ENCODE measurements at places on chromosomes 7 and 10.
A peak's percentile ranks its signal among the peaks of the same experiment; 100 is the strongest.

GRCh38 chr10:50592961-50593418 lies 30.8 kb downstream of the SGMS1 start:
- DNase-seq = no peak

DNA sequence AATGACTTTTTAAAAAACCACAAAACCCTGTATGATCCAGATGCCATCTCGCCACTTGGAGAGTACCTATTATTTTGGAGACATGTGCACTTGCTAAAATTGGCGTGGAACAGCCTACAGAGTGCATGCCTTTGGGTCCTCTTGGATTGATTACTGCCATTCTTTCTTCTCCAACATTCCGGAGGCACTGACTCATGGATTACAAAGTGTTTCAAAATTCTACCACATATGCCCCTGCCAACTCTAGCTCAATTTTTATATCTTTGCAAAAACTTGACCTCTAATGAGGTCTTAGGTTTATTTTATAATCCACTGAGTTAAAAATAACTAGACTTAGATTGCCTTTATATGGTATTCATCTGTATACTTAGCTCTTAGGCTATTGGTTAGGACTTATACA lies 55.8 kb upstream of the KIF5B start:
- no peak for DNase-seq

DNA sequence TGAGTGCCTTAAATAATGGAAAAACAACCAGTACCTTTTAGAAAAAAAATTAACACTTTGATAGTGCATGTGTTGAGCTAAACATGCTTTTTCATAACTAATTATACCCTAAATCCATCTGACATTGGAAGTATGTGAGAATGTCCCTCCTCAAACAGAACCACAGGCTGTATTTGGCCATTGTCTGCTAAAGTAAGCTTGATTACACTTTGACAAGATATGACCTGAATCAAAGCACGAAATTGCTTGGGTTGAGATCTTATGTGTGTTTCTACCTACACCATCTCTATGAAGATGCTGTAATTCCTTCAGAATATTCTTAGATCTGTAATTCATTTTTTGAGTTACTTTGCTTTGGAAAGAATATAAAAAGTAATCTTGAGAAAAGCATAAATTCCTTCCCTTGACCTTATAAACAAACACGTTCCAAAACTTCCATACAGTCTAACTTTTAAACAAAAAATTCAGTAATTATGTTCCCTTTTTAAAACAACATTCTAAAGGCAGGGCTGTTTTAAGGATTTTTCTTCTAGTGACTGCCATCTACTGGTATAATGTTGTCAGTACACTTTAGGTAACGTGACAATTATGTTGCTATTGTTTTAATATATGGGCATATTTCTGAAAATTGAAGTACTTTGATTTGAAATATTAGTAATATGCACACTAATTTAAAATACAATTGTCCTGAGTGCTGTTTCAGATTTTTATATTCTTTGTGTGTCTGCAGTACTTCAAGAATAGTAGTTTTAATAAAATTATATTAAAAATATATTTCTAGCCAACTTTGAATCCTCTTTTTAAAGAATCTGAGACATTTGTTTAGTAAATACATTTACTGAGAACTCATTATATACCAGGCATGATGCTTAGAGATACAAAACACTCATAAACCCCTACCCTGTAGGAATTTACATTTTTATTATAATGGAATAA lies 20.9 kb downstream of the CD36 start:
- DNase-seq = no peak

DNA sequence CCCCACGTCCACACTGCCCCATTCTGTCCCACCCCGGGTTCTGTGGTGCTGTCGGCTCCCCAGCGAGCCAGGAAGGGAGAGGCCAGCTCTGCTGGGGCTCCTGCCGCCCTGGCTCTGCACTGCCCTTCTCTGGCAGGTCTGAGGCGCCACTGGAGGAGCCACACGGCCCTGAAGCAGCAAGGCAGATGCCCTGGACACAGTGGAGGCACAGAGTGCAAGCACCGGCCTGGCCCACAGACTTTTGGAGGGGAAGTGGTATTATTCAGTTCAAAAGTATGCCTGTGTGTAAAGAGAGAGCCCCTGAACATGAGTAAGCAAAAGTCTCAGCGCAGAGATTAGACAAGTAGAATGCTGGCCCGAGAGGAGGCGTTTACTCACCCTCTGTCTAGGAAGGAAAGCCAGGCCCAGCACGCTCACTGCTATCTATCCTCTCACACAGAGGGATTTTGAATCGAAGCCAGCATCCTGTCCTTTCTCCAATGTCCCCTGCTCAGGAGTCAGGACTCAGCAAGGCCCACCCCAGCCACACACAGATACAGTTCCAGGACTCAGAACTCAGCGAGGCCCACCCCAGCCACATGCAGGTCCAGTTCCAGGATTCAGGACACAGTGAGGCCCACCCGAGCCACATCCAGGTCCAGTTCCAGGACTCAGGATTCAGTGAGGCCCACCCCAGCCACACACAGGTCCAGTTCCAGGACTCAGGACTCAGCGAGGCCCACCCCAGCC lies 115.0 kb downstream of the EGFR start:
- no peak for DNase-seq

GRCh38 chr7:20439416-20440185 lies 108.9 kb downstream of the ITGB8 start:
- no peak for DNase-seq

GRCh38 chr7:17301471-17302456 lies 3.3 kb downstream of the AHR start:
- no peak for DNase-seq

- DNase-seq = no peak
Measured at GRCh38 chr10:61112771-61113170, 168.8 kb upstream of the RHOBTB1 start.

GRCh38 chr7:136956232-136956631 lies 87.8 kb downstream of the CHRM2 start:
- DNase-seq = no peak

GRCh38 chr7:105689067-105689819 lies 108.0 kb upstream of the EFCAB10 start:
- no peak for DNase-seq

GRCh38 chr7:90536449-90536848 lies 59.7 kb upstream of the CDK14 start:
- DNase-seq = peak; percentile 1

GRCh38 chr7:5173496-5173895 lies 16.5 kb upstream of the WIPI2 start:
- no peak for DNase-seq

GRCh38 chr10:132516771-132517725 lies 20.5 kb upstream of the INPP5A start:
- no peak for DNase-seq

DNA sequence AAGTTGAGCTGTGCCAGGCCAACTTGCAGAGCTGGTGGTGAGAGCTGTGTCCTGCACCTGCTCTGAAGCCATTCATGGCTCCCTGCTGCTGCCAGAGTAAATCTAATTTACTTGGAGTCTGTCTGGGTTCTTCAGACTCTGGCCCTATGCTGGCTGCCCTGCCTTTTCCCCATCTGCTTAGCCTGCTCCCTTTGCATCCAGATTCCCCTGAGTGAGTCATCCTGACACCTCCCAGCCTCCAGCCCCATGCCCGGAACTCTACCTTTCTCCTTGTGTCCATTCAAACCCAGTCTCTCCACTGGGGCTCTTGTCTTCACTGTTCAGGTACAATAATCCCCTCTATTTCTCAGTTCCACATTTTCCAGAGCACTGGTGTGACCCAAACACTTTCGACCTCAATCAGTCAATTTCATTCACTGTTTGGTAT lies 434.4 kb upstream of the ZMIZ1 start:
- DNase-seq = no peak

DNA sequence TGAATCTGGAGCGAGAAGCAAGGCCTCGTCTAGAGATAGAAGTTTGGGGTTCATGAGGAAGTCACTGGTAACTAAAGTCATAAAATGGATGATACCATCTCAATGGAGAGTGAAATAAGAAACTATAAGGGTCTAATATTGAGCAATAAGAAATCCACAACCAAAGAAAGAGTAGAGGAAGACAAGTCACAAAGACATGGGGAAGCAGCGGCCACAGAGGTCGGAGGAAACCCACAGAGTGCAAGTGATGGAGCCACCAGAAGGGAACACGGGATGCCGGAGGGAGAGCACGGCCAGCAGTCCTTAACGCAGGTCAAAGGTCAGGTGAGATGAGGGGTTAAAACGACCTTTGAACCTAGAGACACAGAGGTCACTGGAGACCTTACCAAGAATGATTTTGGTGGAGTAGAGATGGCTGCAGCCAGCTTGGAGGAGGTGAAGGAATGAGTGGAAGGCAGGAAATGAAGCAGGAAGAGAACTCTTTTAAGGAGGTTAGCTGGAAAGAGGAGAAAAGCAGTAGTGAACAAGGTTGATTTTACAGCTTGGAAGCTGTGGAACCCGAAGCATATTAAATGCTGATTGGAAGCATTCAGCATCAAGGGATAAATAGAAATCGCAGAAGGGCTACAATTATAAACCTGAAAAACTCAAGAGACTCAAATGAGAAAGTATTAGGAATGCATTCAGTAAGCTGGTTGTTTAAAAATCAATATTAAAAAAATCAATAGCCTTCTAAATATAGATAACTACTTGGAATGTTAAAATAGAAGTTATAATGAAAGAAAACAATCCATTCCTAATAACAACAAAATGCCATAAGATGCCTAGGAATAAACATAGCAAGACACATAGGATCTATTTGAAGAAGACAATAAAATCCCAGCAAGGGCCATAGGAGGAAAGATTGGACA lies 93.7 kb downstream of the SVOPL start:
- no peak for DNase-seq

DNA sequence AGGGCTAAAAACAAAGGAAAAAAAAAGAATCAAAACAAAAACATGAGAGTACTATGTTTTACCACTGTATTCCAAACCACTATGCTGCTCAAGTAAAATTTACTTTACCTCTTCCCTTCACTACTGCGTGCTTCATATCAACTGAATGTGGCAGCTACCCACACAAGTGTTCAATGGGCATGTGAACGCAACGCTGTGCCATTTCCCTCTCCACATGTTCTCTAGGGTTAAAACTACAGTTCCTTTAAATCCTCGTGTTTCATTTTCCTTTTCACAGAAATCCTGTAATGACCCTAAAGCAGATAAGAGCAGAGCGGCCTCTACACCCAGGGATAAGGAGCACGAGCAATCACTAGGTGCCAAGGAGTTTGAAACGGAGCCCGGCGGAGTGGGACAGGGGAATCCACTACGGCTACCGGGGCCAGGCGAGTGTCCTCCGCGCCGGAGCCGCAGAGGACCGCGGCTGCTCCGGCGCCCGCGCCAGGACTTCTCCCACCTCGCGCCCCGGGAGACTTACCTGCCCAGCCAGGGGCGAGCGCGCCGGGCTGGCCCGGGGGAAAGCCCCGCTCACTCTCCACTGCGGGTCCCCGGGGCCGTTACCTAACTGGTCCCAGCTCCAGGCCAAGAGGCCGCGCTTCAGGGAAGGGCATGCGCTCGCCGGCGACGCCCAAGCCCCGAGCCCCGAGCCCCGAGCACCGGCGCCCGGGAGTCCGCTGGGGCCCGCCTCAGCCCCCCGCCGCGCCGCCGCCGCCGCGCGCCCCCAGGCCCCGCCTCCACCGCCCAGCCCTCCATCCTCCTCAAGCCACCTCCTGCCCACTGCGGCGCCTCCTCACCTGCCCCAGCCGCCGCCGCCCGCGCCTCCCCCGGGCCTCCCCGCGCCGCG lies 711 bp downstream of the NAMPT start:
- DNase-seq = no peak

DNA sequence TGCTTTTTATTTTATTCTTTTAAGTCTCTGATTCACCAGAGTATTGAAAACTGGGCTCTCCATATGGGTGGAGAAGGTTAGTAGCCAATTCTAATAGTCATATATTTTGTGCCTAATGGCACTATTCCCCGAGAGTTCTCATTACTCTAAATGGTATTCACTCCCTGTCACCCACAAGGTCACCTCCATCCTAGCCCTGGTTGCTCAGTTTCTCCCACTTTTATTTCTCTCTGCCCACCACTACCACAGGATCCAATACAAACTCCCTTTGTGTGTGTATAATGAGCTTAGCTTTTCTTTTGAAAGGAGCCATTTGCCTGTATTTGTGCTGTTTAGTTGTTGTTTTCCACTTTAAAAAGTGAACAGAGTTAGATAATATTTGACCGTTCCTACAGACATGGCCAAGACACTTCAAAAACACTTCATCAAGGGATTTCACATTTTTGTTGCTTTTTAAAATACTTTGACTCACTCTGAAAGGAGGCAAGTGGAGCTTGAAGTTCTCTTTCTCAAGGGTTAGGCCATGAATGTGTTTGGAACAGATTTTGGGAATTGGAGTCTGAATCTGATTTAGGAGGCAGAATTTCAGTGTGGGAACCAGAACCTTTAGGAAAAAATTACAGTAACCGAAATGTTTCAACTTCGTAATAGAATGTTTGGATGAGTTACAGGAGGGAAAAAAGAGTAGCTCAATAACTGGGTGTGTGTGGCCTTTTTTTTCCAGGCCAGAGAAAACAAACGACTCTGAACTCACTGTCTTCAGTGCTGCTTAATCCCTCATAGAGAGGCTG lies 321.3 kb downstream of the BICC1 start:
- DNase-seq = no peak

- DNase-seq = no peak
Measured at GRCh38 chr7:2611401-2611800, 20.4 kb upstream of the TTYH3 start.

GRCh38 chr7:2926120-2926895 lies 82.2 kb upstream of the GNA12 start:
- DNase-seq = no peak

- no peak for DNase-seq
Measured at GRCh38 chr10:25641595-25641994, 292.4 kb upstream of the MYO3A start.

DNA sequence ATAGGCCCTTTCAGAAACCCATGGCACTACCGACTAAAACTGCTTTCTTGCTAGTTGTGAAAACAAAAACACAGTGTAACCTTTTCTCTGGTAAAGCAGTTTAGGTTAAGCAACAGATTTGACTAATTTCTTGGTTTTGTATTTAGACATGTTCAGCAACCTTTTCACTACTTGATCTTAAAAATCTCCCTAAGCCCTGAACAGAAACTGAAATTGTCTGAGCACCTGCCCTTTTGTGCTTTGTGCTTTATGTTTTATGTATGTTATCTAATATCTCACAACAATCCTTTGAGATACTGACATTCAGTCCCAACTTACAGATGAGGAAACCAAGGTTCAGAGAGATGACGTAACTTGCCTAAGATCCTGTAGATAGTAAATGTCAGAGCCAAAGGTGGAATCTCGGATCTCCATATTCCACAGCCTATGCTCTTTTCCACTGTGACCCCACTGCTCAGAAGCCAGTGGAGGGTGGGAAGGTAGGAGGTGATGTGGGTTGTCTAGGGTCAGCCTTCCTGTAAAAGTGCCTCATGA lies 146.6 kb downstream of the LCOR start:
- no peak for DNase-seq

GRCh38 chr10:62022830-62023229 lies 121.3 kb downstream of the ARID5B start:
- no peak for DNase-seq

- DNase-seq = no peak
Measured at GRCh38 chr7:51680594-51681399, 364.2 kb upstream of the COBL start.

- no peak for DNase-seq
Measured at GRCh38 chr7:106774768-106775551, 90.1 kb upstream of the PIK3CG start.
